ENCODE measurements at places on chromosomes 5 and 9.

- DNase-seq: no peak
Observed at GRCh38 chr5:56175021-56175420, 58.1 kb downstream of the ANKRD55 start.

DNA sequence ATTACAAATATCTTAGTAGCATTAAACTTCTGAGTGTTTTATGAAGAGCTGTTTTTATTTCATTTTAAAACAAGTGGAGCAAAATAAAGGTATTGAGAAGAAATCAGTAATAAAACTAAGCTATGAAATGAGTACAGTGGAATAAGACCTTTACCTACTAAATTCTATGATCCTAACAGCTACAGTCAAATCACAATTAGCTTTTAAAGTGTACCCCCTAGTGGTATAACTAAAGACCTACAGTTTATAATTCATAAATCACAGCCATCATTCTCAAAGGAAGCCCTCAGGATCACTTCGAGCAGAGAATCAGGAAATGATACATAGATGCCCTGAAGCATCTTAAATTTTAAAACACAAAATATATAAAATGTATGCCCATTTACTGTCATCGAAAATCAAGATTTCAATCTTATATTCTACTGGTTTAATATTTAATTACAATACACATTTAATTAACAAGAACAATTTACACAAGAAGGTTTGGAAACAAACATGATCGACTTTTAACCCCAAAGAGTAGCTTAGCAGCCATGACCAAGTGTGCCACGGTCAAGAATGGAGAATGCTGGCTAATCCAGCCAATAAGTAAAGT, 12.3 kb downstream of the CCNH start:
- DNase-seq: no peak

GRCh38 chr9:95031711-95032461, 285.6 kb downstream of the FANCC start:
- DNase-seq: no peak

GRCh38 chr9:125959951-125960619, 212.9 kb downstream of the PBX3 start:
- no peak for DNase-seq

DNA sequence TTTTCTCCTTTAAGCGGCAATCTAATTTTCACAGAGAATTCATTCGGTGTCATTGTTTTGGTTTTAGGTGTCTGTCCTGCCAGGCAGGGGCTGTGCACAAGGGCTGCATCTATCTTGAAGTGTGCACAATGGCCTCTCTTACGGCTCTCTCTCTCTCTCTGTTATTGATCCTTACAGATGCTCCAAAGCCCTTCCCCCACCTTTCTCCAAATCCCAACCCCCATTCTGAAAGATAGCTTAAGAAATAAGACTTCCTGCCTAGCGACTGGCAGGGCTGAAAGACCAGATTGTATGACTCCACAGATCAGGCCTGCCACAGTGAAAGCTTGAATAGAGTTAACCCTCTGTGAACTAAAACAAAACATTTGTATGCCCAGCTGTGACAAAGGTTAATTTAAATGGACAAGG, 86.5 kb upstream of the NR5A1 start:
- no peak for DNase-seq

- DNase-seq: no peak
Observed at GRCh38 chr5:168612123-168612522, 33.0 kb upstream of the PANK3 start.

DNA sequence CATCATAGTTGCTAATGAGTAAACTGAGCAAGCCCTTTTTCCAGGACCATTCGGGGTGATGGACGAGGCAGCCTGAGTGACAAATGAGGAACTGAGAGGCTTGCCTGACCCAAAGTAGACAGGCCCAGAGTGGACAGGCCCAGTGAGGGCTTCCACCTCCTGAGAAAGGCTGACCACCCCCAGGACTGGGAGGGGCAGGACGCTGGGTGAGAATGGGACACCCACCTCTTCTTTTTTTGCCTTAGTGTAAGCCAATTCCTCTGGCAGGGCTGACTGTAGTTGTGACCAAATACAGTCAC, 68.3 kb downstream of the MACROH2A1 start:
- DNase-seq: no peak

DNA sequence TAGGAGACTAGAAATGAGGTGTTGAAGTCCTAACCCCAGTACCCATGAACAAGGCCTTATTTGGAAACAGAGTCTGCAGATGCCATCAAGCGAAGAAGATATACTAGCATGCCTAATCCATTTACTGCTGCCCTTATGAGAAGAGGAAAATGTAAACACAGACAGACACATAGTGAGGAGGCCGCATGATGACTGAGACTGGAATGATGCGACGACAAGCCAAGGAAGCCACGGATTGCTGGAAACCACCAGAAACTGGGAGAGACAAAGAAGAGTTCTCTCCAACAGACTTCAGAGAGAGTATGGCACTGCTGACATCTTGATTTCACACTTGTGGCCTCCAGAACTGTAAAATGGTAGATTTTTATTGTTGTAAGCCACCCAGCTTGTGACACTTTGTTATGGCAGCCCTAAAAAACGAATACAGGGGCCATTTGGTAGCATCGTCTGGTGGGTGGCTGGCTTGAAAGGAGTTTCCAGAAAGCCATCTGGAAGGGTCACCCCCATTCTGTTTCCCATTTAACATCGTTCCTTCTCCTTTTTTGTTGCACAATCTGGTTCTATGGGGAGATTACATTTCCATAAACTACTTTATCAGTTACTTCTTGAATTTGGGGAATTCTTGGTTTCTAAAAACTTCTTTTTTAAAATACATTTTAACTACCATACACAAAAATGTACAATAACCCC, 193.1 kb downstream of the HSD17B3 start:
- DNase-seq: no peak

- DNase-seq: no peak
Observed at GRCh38 chr5:123611406-123611709, 99.4 kb downstream of the CSNK1G3 start.

DNA sequence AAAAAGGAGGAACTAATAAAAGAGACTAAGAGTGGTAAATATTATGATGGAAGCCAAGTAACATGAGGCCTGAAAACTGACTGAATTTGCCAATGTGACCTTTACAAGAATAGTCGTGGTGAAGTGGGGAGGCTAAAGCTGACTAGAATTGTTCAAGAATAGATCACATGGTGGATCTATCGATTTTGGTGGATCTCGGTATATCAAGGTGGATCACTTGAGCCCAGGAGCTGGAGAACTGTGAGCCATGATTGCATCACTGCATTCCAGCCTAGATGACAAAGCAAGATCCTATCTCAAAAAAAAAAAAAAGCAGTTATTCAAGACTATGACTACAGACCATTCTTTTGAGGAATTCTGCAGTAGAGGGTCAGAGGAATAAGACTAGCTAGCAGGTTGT, 15.1 kb downstream of the ERMP1 start:
- no peak for DNase-seq

- no peak for DNase-seq
Observed at GRCh38 chr9:113526231-113526746, 62.8 kb downstream of the RGS3 start.

GRCh38 chr5:78569441-78569840, 79.1 kb downstream of the LHFPL2 start:
- DNase-seq: no peak

DNA sequence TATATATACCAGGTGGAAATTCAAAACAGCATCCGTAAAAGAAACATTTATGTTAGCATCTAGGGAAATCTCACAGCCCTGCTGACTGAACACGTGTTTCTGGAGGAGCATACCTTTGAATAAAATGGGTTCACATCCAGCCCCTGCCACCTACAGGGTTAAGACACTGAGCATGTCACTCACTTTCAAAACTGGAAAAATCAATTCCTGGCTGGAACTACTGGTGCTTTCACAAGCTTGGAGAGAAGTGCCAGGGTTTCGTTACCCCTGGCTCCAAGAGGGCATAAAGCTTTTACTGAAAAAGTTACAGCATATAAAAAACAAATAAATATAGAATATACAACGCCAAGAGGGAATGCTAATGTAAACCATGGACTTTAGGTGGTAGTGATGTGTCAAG, 48.0 kb downstream of the SERINC5 start:
- no peak for DNase-seq

- no peak for DNase-seq
Observed at GRCh38 chr9:113609562-113610318, 146.2 kb downstream of the RGS3 start.
